Keratinocyte (primary cell): ENCODE measurements at places on chromosomes 5 and 9.
A peak's percentile ranks its signal among the peaks of the same experiment; 100 is the strongest.

DNA sequence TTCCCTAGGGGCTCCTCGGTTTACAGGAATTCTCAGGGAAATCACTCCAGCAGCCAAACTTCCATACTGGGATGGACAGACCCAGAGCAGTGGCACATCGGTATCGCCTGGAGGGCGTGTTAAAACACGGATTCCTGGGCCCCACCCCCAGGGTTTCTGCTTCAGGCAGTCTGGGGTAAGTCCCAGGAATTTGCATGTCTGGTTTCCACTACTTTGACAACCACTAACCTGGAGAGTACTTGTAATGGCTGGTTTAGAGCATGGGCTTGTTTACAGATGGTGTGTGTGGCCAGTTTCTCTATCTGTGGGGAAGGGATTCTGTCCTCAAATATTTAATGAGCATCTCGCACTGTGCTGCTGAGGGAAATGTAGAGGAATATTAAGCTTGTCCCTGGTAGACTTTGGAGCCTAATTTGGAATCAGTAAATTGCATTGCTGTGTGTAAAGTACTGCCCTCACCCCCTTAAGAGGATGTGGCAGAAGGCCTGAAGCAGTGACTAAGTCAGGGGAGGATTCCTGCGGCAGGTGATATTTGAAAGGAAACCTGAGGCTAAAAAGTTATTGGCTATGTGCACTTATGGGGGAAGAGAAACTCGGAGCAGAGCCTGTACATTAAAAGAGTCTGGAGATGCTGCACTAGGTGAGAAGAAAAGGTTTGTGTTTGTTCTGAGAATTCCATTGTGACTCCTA, 18.6 kb upstream of the TJP2 start:
- DNase-seq, result no peak

DNA sequence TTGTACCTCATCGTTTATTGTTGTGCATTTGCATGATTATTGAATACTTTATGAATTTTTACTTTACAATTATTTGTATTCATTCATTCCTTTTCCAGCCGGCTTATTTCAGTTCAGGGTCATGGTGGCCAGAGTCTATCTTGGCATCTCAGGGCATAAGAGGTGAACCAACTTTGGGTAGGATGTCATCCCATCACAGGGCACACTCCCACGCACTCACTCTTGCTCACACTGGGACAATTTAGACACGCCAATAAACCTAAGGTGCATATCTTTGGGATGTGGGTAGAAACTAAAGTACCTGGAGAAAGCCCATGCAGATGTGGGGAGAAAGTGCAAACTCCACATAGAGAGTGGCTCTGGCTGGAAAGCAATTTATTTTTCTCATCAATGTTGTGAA, 158.1 kb upstream of the MAST4 start:
- DNase-seq, result no peak

DNA sequence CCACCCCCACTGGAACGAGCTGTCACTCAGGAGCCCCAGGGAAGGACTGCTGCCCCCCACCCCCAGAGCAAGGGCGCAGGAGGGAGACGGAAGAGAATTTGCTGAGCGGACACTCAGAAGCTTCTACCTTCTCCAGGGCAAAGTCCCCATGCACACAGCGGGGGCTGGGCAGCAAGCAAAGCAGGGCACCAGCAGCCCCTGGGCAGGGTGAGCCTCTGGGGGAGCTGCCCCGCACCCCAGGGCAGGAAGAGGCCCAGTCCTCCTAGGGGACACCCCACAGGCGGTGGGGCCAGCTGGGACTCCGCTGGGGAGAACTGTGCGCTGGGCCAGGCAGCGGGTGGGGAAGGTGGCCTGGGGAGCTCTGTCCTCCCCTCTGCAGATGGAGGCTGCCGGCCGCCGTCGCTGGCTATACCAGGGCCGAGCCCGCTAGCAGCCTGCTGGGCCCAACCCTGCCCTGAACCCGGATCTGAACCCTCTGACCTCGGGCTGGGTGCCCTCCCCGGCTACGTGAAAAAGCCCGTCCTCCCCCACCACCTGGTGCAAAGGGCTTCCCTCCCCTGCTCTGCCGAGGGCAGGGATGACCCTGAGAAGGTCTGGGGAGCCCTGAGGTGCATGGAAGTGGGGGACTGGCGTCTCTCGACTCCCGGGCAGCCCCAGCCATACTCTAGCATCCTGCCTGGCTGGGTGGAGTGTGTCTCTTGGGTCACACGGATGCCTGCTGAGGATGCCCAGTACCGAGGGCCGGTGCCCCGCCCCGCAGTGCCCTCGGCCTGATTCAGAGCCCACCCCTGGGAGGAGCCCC, 597 bp upstream of the SLC34A3 start:
- DNase-seq, result no peak

- DNase-seq, result peak; percentile 48
Observed at GRCh38 chr5:40223884-40224402, 455.8 kb upstream of the PTGER4 start.

DNA sequence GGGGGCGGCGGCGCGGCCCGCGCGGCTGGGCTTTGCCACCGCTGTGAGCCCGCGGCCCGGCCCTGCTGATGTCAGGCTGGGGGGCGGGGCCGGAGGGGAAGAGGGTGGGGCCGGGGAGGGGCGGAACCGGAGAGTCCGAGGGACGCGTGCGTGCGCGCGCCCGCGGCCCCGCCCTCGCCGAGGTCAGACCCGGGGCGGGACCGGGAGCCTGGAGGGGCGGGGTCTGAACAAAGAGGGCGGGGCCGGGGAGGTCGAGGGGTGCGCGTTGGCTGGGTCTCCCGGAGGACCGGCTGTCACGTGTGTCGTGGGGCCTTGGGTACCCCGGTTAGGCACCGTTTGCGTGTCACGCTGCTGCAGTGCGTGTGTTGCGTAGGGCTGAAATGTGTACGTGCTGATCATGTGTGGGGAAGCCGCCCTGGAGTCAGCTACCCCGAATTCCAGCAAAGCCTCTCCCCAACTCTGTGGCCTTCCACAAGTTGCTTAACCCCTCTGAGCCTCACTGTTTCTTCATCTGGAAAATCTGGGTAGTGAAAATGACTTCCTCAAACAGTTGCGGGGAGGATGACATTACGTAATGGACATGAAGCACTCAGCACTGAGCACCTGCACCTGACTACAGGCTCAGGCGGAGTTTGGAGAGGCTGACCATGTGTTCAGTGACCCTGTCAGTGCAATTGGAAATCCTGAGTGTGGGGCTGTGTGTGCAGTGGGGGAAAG, at the start of gene RALGDS:
RALGDS (minus strand) TSS at position 43 of the 717 bp plus-strand sequence. CDS start 86 bp downstream, outside the sequence.
- DNase-seq, result no peak

GRCh38 chr5:120532835-120533234, 68.7 kb downstream of the PRR16 start:
- no peak for DNase-seq

- DNase-seq, result no peak
Observed at GRCh38 chr5:115961381-115962238, 665 bp upstream of the LVRN start.

GRCh38 chr9:75163764-75164163, 75.5 kb downstream of the OSTF1 start:
- no peak for DNase-seq

- DNase-seq, result no peak
Observed at GRCh38 chr9:70679845-70680244, 265.4 kb upstream of the KLF9 start.

DNA sequence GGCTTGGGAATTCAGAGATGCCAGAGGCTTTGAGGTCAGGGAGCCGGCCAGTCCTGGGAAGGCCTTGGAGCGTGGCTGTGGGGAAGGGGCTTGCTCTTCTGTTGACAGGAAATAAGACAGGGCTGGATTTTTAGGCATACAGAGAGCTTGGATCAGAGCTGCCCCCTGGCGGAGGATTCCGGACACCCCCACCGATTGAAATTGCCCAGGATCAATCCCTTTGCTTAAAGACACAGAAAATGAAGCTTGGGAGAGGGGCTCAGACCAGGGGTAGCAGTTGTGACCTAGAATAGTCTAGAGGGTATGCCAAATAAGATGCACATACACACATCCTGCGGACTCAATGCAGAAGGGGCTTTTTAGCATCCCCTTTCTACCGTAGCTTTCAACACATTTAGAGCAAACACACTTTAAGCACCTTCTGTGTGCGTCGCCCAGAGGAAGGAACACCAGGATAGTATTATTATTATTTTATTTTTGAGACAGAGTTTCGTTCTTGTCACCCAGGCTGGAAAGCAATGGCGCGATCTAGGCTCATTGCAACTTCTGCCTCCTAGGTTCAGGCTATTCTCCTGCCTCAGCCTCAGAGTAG, 1.7 kb upstream of the NTMT1 start:
- no peak for DNase-seq

GRCh38 chr5:149235841-149236240, 35.8 kb upstream of the AFAP1L1 start:
- DNase-seq, result no peak

- no peak for DNase-seq
Observed at GRCh38 chr9:133950629-133951111, 41.5 kb downstream of the VAV2 start.

DNA sequence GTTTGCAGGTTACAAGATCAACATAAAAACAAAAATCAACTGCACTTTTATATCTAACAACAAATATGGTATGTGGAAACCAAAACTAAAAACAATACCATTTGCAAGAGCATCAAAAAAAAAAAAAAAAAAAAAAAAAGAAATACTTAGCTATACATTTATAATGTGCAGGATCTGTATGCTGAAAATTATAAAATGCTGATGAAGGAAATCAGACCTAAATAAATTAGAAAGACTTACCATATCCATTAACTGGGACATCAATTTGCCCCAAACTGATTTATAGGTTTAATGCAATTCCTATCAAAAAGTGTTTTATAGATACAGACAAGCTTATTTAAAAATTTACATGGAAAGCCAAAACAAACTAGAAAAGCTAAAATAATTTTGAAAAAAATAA, 60.4 kb upstream of the OTP start:
- no peak for DNase-seq

DNA sequence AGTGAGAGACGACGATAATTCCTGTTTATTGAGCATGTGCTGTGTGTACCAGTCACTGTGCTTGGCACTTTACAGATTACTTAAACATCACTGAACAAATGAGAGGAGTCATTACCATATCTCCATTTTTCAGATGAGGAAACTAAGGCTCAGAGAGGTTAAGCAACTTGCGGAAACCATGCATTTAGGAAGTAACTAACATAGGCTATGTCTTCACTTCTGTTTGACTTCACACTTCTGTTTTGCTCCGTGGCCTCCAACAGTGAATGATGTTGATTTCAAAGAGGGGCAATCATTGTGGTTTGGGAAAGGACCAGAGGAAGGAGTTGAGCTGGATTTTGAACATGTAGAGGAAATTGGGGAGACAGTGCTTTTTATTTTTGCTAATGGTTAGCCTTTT, 16.7 kb downstream of the GCNT1 start:
- no peak for DNase-seq

- DNase-seq, result no peak
Observed at GRCh38 chr5:116013207-116013785, 19.0 kb upstream of the ARL14EPL start.

GRCh38 chr9:134209731-134210311, 45.5 kb upstream of the RNU6ATAC start:
- DNase-seq, result no peak

- DNase-seq, result no peak
Observed at GRCh38 chr5:135210286-135211055, 176.4 kb upstream of the PITX1 start.

GRCh38 chr5:156147944-156148285, 179.0 kb upstream of the SGCD start:
- no peak for DNase-seq

DNA sequence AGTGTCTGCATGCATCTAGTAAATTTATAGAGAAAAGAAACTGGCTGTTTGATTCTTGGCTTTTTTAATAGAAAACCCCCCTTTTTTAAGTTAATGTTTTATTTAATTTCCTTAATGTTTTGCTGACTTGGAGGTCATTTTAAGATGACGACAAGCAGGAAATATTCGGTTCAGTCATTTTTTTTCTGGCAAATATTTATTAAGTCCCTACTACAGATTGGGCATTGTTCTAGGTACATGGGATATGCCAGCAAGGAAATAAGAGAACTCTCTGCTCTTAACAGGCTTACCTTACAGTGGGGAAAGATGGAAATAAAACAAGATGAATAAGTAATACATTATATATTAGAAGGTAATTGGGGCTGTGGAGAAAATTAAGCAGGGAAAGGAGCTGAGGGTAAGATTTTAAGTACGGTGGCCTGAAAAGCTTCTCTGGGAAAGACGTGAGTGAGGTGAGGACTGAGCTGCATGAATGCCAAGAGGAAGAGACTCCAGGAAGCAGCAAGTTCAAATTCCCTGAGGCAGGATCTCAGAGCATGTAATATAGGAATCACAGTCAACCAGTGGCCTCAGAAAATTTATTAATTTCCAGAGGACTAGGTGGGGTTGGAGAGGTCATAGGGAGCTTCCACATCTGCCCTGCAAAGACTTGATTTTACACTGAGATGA, 316.0 kb upstream of the DAP start:
- no peak for DNase-seq

- no peak for DNase-seq
Observed at GRCh38 chr5:35939639-35940038, 1.2 kb upstream of the CAPSL start.

GRCh38 chr5:94667937-94668336, 49.5 kb downstream of the SLF1 start:
- DNase-seq, result no peak

- no peak for DNase-seq
Observed at GRCh38 chr9:133904346-133905090, 87.6 kb downstream of the VAV2 start.

DNA sequence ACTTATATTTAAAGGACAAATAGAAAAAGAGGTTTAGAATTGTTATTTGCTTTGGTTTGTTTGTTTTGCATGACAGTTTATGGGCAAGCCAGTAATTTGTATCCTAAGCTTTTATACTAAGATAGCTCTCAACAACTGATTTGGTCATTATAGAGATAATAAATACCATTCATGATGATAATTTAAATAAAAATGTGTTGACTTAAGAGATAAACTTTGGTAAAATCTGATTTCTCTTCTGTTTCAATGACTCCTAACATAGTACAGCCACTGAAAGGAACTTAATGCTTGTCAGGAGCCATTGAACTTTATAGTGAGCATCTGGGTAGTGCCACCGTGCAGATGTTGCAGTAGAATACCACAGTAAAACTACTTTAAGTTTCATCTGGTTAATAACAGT, 160.7 kb upstream of the ACOT12 start:
- DNase-seq, result no peak

GRCh38 chr5:115686051-115686737, 60.4 kb upstream of the TMED7 start:
- DNase-seq, result no peak

GRCh38 chr9:109331353-109331752, 10.5 kb upstream of the EPB41L4B start:
- no peak for DNase-seq

DNA sequence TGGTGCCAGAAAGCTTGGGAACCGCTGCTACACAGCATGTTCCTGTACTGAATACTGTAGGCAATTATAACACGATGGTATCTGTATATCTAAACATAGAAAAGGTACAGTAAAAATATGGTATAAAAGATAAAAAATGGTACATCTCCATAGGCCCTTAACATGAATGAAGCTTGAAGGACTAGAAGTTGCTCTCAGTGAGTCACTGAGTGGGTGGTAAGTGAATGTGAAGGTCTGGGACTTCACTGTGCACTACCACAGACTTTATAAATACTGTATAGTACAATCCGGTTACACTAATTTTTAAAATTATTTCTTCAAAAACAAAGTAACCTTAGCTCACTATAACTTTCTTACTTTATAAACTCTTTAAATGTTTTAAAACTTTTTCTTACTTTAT, 819.9 kb upstream of the GRAMD2B start:
- no peak for DNase-seq

GRCh38 chr5:175895686-175896102, 24.3 kb downstream of the CPLX2 start:
- peak; percentile 28 for DNase-seq

- no peak for DNase-seq
Observed at GRCh38 chr5:141843156-141843927, 34.9 kb downstream of the PCDH1 start.
